ENCODE measurements at places on chromosomes 5 and 9. TPM values are rescaled to one million over a fixed set of nuclear protein-coding genes. Genes with fewer than 3 reads are reported as not detected.

Gene PCDHB3
- 0.77 TPM for total RNA-seq

DNA sequence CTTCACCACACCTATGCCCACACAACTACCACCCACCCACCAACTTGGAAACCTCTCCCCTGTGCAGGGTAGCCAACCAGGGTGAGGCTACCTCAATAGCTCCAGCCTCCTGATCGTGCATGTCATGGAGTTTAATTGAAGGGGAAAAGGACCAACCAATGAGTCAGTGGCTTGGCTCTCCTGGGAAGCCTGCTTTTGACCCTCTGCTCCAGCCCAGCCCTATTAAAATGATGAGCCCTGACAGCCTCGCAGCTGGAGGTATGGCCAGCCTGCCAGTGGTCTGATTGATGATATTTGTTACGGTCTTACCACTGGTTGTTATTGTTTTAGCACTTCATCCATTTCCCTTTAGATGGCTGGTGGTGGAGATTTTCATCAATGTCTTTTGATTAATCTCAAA is 280.4 kb downstream of the SH3GL2 start:
- no peak for DNase-seq
- H3K27me3 ChIP-seq = no peaks in the 10 kb centered on the region
- H3K4me3 ChIP-seq = no peak overlapping the region
- no peaks in the 10 kb centered on the region for H3K36me3 ChIP-seq
- no peaks in the 10 kb centered on the region for H3K4me1 ChIP-seq

DNA sequence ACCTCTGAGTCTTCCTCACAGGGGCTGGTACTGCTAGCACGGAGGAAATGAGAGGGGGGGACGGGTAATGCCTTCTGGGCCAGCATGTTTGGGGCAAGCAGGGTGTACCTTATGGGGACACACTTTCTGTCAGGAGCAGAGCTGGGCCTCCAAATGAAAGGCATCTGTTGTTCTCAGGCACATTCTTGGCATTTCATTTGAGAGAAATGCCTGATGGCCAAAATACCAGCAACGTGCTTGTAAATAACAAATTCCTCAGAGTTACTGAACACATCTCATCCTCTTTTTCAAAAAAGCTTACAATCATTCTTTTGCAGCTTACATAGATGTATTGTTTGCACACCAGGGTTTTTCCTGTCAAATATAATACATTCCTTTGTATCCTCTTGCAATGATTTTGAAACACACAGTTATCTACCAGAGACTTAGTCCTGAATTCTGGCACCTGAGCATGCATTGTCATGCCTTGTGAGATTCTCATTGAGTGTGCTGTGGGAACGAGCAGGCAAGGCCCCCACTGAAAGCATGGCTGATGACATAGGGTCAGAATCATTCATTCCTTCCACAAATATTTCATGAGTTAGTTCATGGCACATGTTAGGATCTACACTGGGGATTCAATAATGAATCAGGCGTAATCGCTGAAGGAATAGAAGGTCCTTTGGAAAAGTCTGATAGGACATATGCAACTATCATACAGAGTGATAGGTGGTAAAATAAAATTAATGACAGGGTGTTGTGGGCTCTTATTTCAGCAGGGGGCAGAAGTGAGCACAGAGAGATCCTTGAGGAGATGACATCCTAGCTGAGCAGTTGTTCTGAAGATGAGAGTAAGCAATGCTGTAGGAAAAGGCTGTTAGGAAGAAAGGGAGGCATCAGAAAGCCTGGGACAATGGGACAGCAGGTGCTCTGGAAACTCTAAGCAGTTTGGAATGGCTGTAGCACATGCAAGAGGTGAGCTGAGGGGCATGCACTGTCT is 260.9 kb upstream of the TUT7 start:
- DNase-seq = peak; percentile 42
- H3K36me3 ChIP-seq = no peaks in the 10 kb centered on the region
- H3K27me3 ChIP-seq = no peaks in the 10 kb centered on the region
- H3K4me1 ChIP-seq = no peaks in the 10 kb centered on the region
- H3K4me3 ChIP-seq = no peak overlapping the region

DNA sequence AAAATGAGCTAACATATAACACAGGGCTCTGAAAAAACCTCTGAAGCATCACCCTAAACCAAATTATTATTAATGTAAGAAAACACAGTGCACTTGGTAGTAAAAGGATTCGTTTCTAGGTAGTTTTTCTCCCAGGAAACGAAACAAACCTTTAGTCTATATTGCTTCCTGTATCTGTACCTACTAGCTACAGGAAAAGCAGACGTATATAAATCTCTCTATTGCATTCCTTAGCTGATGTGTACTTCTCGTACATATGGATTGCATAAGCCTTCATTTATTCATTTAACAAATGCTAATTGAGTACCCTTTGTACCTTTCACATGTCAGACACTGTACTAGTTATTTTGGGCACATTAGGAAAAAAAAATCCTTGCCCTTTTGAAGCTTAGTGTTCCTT is 85.0 kb upstream of the RASA1 start:
- H3K36me3 ChIP-seq = no peaks in the 10 kb centered on the region
- H3K27ac ChIP-seq = no peak overlapping the region
- H3K4me3 ChIP-seq = no peak overlapping the region
- no peaks in the 10 kb centered on the region for H3K4me1 ChIP-seq
- DNase-seq = no peak
- H3K27me3 ChIP-seq = no peaks in the 10 kb centered on the region
